ENCODE measurements at places on chromosomes 3 and 15. TPM values are rescaled to one million over a fixed set of nuclear protein-coding genes. Genes with fewer than 3 reads are reported as not detected.

Gene DGKG
- total RNA-seq, result 0.06 TPM

DNA sequence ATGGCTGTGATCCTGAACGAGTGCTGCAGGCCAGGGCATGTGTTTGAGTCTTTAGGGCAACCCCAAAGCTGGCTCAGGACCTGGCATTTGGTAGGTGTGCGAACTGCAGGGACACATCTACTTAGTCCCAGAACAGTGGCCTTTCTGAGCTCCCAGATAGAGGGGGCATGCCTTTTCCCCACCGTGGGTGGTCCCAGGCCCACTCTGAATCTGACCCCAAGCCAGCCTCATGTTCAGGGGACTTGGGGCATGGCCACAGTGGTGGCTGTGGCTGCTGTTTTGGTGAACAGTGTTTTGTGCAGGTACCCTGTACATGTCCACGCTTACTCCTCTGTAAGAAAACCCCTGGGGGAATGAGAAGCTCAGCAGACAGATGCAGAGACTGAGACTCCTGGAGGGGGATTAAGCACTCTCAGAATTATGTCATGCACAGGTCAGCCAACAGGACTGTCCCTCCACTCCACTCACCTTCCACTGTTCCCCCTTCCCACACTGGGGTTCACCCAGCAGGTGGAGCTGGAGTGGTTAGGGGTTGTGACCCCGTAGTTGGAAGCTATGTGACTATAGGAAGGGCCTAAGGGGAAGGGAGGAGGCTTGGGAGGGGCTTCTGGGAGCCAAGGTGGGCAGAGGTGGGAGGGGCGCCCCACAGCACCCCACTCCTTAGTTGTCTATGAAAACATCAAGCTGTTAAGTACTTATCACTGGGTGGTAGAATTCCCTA, 16.4 kb downstream of the ESYT3 start:
- no peak for DNase-seq

GRCh38 chr3:184022323-184022722, 4.6 kb upstream of the ABCC5 start:
- DNase-seq, result no peak

DNA sequence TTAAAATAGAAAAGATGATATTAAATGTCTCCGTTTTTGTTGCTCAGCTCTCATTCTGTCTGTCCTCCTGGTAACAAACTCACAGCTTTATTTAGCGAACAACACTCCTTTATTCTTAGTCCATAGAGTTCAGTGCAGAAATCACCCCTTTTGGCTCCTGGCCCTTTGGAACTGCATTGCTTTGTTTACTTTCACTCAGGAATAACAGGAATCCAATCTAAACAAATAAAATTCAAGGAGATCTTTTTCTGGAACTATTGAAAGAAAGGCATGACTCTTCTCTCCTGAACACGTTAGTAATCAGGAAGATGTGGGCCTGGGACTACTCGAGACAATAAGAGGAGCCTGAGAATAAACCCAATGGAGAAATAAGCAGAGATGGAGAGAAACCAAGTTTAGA, 409.2 kb downstream of the DIPK2A start:
- no peak for DNase-seq

GRCh38 chr3:60935709-60936108, 315.5 kb downstream of the FHIT start:
- no peak for DNase-seq

- no peak for DNase-seq
Measured at GRCh38 chr3:160949460-160949859, 155.7 kb downstream of the B3GALNT1 start.

DNA sequence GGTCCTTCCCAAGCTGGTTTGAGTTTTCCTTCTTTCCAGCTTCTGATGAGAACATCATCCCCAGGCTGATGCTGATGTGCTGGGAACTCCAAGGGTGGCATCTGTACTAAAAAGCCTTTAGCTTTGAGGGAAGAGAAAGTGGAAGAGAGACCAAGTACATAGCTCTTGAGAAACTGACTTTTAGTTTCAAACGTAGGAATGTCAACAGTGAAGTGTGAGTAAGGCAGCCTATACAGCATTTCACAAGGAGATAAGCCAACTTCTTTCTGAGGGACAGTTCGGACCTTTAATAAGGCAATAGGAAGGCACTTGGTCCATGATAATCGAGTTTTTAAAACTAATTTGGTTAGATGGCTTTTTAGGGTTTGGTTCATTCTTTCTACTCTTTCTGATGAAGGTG, 53.7 kb downstream of the DLG1 start:
- DNase-seq, result no peak

DNA sequence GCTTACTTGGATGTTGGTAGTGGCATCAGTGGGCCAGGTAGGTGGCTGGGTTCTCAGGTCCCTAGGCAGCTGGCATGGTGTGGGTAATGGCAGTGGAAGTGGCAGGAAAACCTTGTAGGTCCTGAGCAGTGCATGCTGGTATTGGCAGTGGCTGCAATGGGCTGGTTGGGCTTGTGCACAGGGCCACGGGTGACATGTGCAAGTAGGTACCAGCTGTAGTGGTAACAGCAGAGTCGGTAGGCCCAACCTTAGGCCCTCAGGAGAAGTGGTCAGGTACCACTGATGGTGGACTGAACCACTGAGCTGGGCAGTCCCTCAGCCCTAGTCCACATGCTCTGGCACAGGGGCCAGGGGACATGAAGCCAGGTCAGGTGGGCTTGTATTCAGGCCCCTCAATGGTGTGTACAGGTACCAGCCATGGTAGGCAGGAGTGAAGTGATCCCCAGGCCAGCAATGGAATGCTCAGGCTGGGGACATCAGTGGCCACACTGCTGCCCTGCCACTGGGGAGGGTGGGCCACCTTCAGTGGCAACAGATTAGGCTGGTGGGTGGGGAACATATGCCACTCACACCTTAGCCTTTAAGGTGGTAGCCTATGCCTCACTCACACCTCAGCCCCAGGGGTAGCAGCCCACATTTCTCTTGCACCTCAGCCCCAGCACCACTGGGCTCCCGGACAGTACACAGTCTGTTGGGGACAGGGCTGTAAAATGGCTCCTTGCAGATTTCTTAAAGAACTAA, 118.1 kb downstream of the LRRK1 start:
- DNase-seq, result no peak
